Activated T-cell treated with anti-CD3 and anti-CD28 coated beads, Interleukin-2, amount 50 U/mL, for 4 hours (primary cell): ENCODE measurements at places on chromosomes 12 and 14. TPM values are rescaled to one million over a fixed set of nuclear protein-coding genes. Genes with fewer than 3 reads are reported as not detected.
A peak's percentile ranks its signal among the peaks of the same experiment; 100 is the strongest.

Gene CS
- 344 TPM for total RNA-seq

DNA sequence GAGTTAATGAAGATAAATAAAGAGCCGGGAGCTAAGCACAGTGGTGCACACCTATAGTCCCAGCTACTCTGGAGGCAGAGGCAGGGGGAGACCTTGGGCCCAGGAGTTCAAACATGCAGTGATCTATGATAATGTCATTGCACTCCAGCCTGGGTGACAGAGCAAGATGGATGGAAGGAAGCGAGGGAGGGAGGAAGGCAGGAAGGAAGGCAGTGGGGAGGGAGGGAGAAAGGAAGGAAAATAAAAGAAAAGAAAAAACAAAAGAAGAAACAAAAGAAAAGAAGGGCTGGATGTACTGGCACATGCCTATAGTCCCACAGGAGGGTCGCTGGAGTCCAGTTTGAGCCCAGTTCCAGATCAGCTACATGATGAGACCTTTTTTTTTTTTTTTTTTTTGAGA is 19.0 kb upstream of the SP7 start:
- no peak for DNase-seq

DNA sequence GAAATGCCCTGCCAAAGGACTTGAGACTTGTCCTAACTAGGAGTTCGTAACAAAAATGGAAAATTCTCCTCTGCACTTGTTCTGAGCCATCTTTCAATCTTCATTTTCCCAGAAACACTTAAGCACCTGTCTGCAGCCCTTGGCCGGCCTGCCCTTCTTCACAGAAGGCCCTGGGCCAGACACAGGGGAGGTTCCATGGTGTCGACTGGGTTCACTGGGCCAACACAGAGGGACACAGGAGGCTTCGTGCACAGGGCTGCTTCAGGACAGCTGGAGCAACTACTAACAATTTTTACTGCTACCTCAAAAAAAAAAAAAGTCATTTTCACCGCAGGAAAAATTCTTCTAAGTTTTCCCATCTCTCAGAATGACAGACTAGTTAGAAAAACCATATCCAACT is 19.6 kb downstream of the NID2 start:
- DNase-seq, result no peak

- no peak for DNase-seq
These were observed 403.8 kb downstream of the PCNX1 start for GRCh38 chr14:71311061-71311460.

GRCh38 chr12:89427508-89428156 is 75.3 kb upstream of the DUSP6 start:
- DNase-seq, result no peak

DNA sequence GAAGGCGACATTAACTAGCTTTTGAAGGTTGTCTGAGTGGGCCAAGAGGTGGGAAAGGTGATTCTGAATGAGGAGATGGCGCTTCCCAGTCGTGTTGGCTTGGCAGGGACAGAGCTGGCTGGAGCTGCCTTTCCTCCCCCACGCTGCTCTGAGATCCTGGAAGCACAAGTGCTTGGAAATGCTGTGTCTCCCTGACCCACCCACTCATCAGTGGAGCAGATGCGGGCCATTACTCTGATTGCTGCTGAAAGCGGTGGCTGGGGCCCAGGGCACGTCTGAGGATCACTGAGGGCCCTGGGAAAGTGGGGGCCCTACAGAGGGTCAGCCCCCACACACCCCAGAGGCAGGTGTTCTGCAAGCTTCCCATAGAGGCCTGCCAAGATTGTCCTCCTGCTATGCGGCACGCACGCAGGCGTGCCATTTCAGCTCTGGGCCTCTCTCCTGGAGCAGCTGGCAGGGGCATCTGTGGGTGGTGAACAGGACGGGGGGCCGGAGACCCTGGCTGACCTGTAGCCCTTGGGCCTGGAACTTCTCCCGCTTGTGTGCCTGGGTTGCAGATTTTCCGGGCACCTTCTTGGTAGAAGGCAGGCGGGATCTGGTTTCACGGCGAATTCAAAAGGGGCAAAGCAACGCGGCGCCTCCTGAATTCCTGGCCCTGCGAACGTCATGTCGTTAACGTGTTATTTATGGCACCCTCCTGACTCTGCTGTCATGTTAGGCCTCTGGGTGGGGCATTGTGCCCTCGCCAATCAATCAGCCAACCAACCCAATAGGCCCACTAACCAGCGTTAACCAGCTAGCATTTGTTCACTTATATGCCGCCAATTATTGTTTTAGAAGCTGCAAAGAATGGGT is 133.8 kb upstream of the TBX3 start:
- DNase-seq, result no peak

Gene LRRC9
- not detected for total RNA-seq

Gene PAH
- 0.71 TPM for total RNA-seq

DNA sequence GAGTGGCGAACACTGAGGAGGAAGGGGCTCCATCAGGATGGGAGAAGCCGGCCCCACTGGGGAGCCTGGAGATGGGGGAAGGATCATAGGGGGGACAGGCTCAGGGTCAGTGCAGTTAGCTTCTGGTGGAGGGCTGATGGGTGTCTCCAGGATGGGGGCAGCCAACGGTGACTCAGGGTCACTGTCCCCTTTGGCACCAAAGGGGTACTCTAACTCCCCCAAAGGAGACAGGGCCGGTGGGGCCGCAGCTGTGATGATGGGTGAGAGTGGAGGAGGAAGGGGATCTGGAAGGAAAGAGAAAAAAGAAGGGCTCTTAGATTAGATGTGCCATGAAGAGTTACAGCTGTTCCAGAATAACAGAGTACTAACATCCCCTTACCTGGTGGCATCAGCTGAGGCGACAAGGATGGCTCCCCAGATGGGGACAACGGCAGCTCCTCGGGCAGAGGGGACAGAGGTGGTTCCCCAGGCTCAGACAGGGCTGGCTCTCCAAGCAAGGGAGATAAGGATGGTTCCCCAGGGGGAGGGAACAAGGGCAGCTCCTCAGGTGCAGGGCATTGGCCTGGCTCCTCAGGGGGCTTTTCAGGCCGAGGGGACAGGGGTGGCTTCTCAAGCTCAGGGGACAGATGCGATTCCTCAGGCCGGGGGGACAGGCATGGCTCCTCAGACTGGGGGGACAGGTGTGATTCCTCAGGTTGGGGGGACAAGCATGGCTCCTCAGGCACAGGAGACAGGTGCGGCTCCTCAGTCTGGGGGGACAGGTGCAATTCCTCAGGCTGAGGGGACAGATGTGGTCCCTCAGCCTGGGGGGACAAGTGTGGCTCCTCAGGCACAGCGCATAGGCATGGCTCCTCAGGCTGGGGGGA is 9.9 kb downstream of the KMT2D start:
- no peak for DNase-seq

- no peak for DNase-seq
These were observed 23.6 kb downstream of the BDKRB1 start for GRCh38 chr14:96279564-96279963.

GRCh38 chr14:30748343-30748742 is 126.0 kb upstream of the COCH start:
- no peak for DNase-seq

- DNase-seq, result no peak
These were observed 10.4 kb downstream of the B4GALNT3 start for GRCh38 chr12:470133-470532.

DNA sequence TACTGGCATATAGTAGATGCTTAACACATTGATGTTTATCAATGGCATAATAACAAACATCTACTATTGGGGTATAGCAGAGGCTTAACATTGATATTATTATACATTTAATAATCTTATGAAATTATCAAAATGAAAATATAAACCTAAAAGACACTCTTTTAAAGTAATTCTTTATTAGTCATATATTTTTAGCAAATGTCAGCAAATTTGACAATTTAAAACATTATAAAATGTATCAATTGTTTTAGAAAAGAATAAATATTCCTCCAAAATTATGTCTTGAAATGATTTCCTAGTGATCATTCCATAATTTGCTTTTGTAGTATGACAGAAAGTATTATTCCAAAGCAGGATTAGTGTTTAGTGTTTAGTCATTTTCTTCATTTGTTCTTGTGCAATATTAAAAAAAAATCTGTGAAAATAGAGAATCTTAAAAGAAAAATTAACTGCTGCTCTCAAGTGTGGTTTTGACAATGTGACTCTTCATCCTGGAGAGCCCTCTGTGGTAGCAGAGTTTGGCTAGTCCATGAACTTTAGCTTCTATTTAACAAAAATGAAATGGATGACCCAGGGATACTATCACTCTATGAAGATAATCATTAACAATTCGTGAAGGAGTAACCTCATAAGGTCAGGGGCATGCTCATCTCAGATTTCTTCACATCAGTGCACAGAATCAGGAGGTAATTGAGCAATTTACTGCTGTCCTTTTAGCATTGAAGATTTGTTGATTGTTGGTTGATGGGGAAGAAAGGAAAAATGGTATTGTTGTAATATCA is 1018.5 kb downstream of the LRFN5 start:
- DNase-seq, result no peak

GRCh38 chr12:46472893-46473633 is 100.5 kb upstream of the SLC38A2 start:
- DNase-seq, result no peak

Gene OTUB2
- 0.50 TPM for total RNA-seq

DNA sequence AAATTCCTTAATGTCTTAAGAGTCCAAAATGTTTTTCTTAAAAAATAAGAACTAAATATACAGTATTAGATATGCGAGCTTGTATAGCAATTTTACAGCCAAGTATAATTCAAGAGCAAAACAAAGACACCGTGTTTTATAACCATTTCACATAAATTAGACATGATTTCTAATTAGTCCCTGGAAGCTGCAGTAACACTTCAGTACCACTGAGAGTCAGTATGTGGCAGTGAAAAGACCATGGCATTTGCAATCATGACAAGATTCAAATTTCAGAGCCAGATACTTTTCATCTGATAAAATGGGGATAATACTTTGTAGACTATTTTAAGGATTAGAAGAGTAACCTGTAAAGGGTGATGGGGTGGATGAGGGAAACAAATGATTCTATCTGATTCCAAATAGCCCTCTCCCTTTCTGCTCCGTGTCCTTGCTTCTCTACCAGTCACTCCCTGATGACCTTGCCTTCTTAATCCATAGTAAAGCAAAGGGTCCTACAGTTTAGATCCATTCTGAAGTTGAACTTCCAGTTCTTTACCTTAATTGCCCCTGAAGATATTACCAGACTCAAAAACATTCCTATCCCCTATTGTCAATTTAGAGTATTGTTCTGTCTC is 145.4 kb upstream of the ABCD2 start:
- DNase-seq, result no peak

- DNase-seq, result no peak
These were observed 110.8 kb upstream of the SRRM4 start for GRCh38 chr12:118870551-118870950.

DNA sequence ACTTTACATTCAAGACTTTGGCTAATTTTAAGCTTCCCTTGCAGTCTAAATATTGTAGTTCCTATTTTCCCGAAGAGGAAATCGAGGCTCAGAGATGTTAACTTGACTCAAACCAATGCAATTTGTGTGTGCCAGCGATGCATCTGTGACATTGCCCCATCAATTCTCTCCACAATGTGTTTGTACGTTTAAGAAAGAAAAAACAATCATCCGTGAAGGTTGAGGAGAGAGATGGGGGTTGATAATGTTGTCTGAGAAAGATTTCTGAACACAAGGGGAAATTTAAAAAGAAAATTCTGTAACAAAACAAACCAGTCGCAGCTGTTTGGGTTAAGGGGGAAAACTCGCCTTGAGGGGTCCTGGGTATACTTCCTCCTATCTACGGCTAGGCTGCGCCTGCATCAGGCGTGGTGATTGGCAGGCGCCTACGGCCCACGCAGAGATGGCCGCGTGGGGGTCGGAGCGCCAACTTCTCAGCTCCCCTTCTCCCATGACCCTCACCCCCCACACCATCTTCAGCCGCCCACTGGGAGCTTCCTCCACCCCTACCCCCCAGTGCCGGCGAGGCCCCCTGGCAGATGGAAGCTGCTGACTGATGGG is 12.3 kb downstream of the SIX1 start:
- DNase-seq, result no peak

Gene CACNA2D4
- total RNA-seq, result 3.5 TPM

- DNase-seq, result no peak
These were observed 80.5 kb downstream of the MED13L start for GRCh38 chr12:116196752-116197718.

- DNase-seq, result no peak
These were observed 15.6 kb downstream of the DDX54 start for GRCh38 chr12:113169697-113170096.

- DNase-seq, result no peak
These were observed 26.8 kb downstream of the PRDM4 start for GRCh38 chr12:107734139-107734538.

GRCh38 chr14:72755766-72756165 is 138.1 kb downstream of the DPF3 start:
- no peak for DNase-seq

DNA sequence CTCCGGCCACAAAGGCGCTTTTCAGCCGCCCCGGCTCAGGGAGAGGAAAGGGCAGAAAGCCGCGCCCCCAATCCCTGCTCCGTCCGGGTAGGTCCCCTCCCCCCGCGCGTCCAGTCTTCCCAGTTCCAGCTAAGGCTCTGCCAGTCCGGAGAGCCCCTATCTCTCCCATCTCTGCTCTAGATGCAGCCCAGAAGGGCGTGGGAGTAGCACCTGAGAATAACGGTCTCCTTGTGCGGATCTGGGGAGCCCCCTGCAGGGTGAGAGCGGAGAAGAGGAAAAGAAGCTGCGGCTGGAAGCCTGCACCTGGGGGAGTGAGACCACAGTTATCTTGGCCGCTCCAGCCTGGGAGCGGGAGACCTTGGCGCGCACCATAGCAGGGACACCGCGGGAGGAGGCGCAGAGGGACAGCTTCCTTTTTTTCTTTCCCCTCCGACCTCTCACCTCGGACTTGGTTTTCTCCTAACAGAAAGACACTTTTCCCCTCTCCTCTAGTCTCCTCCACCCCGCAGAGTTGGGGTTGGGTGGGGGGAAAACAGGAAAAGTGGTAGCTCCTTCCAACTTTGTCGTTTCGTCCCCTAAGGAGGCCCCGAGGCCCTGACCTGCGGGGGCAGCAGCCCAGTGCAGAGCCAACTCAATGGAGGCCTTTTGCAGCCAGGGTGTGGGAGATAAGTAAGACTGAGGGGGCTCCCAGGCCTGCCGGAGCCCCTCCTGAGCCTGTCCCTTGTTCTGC is 2.4 kb downstream of the DHH start:
- DNase-seq, result peak; percentile 62

GRCh38 chr12:123967121-123967586 is 5.5 kb downstream of the CCDC92 start:
- DNase-seq, result no peak

DNA sequence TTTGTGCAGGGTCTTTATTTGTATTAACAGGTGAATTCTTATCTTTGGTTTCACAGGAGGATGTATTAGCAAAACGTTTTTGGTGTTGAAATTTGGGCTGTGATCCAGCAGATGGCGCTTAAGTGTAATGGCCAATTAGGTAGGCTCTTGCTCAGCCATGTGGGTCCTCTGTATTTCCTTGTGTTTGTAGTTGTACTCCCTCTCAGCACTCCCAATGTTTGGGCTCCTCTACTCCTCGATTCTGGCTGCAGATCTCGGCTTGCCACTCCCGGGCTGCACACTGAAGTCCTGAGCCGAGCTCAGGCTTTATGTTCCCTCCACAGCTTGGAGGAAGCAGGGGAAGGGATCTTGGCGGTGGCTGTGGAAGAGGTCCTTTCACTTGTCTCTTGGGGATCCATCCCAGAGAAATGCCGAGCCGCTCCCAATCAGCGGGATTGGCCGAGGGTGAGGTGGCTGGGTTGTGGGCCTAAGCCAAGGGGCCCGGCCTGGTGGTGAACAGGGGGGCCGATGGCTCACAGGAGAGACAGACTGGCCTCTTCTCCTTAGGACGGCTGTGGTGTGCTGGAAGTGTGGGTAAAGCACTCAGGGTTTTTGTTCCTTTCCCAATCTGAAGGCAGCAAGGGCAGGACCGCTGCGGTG is 133.7 kb downstream of the AEBP2 start:
- DNase-seq, result no peak
